ENCODE measurements at places on chromosomes 12 and 14.

DNA sequence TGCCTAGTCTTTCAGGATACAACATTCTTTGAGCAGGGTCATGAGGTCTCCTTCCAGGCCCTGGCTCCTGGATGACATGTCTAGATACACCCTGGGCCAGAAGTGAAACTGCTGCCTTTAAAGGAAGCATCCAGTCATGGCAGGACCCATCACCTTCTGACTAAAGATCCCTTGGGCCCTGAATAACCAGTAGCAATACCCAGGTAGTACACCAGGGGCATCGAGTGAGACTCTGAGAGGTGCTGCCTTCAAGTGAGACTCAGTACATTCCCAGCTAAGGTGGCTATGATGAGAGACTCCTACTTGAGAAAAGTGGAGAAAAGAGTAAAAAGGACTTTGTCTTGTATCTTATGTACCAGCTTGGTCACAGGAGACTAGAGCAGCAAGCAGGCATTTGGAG, 23.5 kb downstream of the OR6C68 start:
- DNase-seq: no peak

DNA sequence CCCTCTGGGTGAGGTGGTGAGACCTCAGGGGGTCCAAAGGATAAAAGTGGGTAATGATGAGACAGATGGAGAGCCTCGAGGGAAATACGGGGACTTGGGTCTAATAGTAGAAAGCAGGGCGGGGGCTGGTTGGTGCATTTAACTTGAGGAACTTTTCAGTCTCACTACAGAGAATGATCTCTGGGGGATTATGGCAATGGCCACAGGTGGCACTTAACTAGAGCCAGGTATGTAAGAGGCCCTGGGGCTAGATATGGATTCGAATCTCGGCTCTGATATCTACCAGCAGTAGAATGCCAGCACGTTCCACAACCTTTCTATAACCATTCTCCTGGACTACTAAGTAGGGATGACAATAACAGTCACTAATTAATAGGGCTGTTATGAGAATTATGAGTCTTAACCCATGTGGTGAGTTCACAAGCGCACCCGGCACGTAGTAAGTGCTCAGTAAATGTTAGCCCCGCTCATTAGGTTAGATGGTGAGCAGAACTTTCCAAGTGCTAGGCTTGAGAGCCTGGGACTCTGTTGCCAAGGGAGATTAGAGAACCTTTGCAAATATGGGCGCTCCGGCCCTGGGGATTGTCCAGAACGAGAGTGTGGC, 888 bp upstream of the PLXNC1 start:
- no peak for DNase-seq

DNA sequence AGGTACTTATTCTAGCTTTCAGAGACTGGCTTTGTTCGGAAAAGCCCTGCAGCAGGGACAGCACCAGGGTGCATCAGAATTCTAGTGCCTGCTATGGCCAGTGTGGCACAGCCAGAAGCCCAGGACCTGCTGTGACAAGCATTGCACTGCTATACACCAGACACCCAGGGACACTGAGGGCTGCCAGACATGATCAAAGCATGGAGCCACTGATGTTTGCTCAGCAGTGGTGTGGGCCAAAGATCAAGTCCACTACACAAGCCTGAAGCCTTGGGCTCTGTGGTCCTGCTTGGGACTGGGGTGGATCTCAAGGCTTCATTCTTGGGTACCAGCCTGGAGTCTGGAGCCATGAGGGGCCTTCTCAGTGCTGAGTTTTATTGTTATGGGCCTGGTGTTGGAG, 36.1 kb upstream of the CDKN3 start:
- DNase-seq: no peak

- DNase-seq: no peak
Observed at GRCh38 chr14:91149462-91149861, 35.6 kb downstream of the DGLUCY start.

- no peak for DNase-seq
Observed at GRCh38 chr14:91956616-91957015, 9.1 kb upstream of the FBLN5 start.

- DNase-seq: no peak
Observed at GRCh38 chr12:107221913-107222312, 128.6 kb upstream of the CRY1 start.

DNA sequence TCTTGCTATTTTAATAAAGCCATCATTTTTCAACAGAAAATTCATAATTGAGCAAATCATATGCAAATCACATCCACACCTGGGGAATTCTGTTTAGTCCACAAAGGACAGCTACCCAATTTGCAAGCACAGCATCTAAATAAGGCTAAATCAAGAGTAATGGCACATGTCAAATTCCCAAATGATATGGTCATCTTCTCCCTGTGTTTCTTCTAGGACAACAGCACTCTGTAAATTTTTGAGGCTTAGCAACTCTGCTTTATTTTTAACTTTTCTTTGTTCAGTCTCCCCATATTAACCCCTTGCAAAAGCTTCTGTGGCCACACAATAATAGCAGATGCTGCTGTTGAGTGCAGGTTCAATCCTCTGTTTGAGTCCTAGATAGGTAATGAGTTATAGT, 155.6 kb upstream of the DAAM1 start:
- DNase-seq: no peak

GRCh38 chr14:97273540-97273939, 476.4 kb downstream of the VRK1 start:
- no peak for DNase-seq

DNA sequence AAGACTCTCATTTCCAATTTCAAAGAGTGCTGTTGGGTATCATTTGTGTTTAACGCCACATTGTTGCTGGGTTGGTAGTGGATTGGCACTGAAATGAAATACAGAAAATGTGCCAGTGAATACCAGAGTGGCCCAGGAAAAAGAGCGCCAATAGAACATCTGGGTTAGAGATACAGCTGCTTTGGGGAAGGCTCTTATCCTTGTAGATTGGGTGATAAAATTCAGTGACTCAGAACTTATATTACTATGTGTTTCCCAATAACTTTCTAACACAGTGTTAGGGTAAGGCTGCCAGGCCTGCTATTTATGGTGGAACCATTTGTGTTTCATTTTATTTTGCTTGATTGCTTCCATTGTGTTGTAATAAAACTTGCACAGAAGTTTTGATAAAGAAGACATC, 168.2 kb upstream of the SSTR1 start:
- DNase-seq: no peak

DNA sequence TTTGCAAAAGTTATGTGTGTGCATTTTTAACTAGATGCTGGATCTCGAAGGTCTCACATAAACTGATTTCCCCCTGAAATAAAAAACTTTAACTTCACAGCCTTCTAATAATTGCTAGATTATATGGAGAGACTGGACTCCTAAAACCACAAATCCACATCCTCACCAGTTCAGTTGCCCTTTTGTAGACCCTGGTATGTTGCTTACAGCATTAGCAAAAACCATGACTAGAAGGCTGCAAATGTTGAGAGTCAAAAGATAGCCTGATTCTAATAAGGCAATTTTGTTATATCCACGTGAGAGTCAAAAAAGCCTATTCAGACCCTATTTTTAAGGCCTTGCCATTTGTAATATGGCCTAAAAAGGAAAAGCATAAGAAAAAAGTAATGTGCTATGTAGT, 37.4 kb downstream of the RASSF8 start:
- DNase-seq: no peak

- DNase-seq: no peak
Observed at GRCh38 chr12:114293571-114294302, 112.2 kb downstream of the TBX5 start.

DNA sequence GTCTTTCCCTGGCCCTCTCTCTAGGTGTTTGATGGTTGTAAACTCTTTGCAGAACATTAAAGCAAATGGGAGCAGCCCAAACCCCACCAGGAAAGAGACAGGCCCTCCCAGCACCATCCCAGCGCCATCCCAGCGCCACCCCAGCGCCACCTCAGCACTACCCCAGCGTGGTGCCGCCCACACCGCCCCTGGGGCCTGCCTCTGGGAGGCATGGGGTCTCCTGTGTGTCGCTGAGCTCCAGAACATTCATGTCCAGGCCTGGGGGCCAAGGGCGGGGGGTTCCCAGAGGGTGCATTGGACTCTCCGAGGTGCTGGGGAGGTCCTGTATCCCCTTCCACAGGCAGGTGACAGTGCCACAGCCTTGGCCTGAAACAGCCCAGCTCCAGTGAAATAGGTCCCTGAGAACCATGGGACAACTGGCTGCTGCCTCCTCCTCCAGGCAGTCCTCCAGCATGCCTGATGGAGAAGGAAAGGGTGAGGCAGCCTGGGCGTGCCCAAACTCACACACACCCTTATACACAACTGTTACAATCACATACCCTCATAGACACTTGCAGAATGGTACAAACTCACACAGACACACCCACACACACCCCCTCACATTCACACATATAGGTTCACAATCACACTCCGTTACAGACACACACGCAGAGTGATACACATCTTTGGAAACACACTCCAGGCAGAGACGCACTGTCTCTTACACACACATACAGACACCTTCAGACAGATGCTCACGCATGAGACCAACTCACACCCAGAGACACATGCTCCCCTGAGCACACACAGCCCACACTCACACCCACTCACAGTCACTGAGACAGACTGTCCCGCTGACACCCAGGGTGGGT, 44.4 kb upstream of the NCOR2 start:
- DNase-seq: no peak

GRCh38 chr12:66072135-66072534, 58.4 kb downstream of the LLPH start:
- DNase-seq: no peak

DNA sequence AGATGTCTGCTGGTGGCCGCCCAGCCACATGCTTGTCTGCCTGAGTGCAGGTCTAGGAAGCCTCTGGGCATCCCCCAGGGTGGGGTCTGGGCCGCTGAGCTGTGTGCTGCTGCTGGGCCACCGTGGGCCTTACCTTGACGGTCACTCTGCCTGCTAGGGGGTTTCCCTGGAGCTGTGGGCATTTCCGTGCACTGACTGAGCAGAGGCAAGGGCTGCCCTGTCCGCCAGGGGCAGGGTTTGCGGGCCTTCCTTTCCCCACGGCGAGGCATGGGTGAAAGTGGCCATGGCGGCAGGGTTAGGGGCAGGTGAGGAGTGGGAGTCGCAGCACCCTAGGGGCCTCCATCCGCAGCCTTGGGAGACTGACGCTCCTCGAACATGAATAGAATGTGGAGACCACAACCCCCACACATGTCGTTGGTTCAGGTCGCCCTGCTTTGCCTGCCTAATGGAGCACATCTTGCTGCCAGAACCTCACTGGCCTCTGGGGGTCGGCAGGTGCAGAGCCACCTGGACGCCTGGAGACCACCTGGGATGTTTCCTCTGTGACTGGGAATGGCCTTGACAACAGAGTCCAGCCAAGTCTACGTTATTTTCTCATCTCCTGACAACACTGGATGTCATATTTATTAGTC, 2.5 kb downstream of the ZBTB42 start:
- DNase-seq: no peak

- no peak for DNase-seq
Observed at GRCh38 chr12:122869207-122869973, 26.5 kb downstream of the VPS37B start.

DNA sequence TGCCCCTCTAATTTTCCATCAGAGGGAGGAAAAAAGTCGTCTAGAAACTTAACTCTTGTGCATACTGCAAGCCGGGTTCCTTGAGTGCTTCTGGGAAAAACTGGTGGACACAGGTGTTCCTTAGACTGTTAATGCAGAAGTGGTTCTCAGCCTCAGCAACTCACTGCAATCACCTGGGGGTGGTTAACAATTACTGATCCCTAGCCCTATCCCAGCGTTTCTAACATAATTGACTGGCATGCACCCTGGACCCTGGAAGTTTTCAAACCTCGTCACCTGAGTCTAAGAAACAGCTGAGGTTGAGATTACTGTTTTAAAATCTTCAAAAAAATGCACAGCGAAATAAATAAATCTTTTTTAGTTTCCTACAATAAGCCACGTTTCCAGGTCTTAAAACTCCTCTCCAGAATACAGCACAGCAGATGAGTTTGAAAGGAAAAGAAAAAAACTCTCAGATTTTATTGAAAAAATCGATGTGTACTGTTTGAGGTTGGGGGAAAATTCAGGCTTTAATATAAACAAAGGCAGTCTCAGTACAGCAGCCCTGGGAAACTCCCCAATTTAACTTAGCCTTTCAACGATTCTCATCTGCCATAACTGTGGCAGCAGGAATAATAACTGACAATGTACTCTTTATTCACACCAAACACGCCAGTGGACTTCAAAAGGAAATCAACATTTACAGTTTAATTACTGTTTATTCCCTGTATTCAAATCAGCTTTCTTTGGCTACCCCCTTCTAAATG, 45.4 kb downstream of the PHLDA1 start:
- no peak for DNase-seq

GRCh38 chr12:19012965-19013364, 116.6 kb upstream of the PLEKHA5 start:
- DNase-seq: no peak

DNA sequence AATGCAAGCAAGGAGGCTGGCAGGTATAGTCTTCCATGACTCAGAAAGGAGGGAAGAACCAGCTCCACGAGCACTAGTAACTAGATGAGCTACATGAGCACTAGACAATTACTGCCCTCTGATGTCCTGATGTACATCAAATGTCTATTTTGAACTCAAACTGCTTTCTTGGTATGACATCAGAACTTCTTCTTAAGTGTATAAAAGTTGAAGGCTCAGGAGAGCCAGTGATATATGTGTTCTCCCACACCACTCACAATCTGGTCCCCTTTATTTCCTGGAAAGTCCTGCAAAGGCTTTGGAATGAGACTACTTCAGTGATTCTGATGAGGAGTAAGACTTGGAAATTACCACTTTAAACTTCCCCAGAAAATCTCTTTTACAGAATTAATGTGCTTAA, 18.5 kb upstream of the DHRS7 start:
- DNase-seq: no peak

GRCh38 chr14:20662968-20663732, 21.2 kb upstream of the RNASE4 start:
- peak; percentile 45 for DNase-seq

GRCh38 chr14:98348505-98348904, 923.5 kb downstream of the BCL11B start:
- no peak for DNase-seq

DNA sequence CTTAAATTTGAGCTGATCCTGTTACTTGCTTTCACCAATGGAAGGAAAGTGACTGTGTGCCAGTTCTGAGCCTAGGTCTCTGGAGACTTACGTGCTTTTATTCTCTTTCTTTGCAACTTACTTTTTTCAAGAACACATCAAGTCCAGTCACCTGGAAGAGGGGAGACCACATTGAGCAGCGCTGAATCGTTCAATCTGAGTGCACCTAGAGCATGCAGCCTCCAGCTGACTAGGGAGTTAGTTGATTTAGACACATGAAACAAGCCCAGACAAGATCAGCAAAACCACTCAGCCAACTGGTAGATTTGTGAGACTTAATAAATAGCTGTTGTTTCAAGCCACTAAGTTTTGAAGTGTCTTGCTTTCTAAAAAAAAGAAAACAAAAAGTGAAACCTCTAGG, 1014.8 kb upstream of the FBXO33 start:
- no peak for DNase-seq

GRCh38 chr14:103539056-103539825, 10.2 kb downstream of the TRMT61A start:
- no peak for DNase-seq
